ENCODE measurements at places on chromosomes 2 and 18.

GRCh38 chr2:74526649-74527230 lies 709 bp upstream of the DQX1 start:
- DNase-seq = no peak

DNA sequence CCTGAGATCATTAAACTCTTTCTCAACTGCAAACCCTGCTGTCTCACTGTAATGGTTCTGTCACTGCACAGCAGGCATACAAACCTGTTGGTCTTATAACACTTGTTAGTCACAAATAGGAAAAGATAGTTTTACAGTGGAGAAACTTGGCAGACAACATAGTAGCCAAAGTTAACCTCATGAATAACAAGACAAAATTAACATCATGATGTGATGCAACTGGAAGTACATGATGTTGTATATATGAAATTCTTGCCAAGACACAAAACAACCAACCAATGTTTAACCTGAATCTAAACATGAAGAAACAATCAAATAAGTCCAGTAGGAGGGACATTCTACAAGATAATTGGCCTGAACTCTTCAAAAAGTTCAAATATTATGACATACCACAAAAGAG lies 189.3 kb downstream of the RNF152 start:
- DNase-seq = no peak

DNA sequence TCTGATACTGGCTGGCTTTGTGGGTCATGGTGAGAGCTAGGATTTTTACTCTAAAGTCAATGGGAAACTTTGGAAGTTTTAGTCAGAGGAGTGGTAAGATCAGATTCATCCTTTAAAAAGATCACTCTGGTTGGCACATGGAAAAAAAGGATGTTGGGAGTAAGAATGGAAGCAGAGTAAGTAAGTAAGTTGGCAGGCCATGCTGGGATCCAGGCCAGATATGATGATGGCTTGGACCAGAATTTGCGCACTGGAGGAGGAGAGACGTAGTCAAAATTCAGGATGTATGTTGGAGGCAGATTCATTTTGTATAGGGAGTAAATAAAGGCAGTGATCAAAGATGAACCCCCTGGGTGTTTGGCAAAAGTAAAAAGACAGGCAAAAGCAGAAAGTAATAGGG lies 283.3 kb upstream of the THSD7B start:
- no peak for DNase-seq

GRCh38 chr2:55952415-55952814 lies 28.8 kb upstream of the EFEMP1 start:
- no peak for DNase-seq

Data from GM18507 (cell line).